NCI-H1694 treated with DMSO at 0.1 percent for 48 hours (cell line): ENCODE measurements at places on chromosomes 16 and 17.

DNA sequence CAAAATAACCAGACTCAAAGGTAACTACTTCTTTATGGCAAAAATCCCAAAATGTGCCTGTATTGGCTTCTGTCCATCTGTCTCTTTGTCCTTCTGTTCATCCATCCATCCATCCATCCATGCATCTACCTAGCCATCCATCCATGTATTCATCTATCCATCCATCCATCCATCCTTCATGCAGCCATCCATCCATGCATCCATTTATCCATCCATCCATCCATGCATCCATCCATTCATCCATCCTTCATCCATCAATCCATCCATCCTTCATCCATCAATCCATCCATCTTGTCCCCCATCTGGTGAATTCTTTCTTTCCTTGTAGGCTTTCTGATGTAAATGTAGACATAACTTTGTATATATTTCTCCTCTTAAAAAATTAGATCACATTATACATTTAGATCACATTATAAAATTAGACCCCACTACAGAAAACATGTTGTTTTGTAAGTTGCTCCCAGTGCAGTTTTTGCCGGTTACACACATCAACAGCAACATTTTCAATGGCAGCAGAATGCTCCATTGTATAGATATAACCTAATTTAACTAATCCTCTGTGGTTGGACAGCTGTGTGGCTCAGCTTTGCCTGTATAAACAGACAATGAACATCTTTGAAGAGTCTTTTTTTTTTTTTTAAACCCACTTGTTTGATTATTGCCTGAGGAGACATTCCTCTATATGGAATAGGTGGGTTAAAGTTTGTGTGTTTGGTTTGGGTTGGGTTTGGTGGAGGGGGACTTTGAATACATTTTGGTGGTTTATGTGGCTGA, 72.0 kb downstream of the MSI2 start:
- DNase-seq = no peak

- DNase-seq = no peak
Observed at GRCh38 chr17:40935624-40936023, 1.8 kb downstream of the KRT23 start.

DNA sequence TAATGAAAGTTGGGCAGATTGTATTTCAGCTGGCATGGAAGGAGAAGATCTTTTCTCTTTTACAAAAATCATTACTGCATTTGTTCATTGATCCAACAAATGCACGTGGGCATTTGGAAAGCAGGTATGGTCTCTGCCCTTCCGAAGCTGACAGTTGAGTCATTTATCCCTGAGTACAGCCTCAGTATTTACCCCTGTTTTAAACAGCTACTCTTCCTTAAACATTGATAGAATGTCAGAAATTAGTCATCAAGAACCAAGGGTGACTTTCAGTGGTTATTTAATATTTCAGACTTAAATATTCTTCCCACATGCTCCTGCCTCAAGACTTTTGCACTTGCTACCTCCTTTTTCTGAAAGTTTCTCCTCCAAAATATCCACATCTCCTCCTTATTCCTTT, 226.7 kb upstream of the HSBP1 start:
- DNase-seq = no peak

- no peak for DNase-seq
Observed at GRCh38 chr16:318628-319027, 33.9 kb downstream of the AXIN1 start.

DNA sequence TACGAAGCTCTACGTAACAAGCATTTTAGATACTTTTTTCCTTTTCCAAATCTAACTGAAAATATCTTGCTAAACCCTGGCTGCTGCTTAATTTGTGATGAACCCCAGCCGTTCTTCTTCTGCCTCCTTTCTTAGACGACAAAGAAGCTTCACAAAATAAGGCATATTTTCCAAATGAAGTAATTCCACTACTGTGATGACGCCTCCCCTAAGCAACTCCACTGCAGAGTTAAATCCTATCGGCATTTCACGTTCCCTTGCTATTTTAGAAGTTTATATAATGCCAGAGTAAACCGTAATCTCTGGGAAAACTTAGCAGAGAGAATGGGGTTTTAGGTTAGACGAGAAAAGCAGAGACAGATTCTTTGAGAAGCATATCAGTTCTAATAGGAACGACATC, 683.1 kb upstream of the SALL1 start:
- DNase-seq = no peak

GRCh38 chr17:78343187-78343542, 16.7 kb downstream of the SOCS3 start:
- no peak for DNase-seq

GRCh38 chr16:66494916-66495315, 55.0 kb downstream of the TK2 start:
- DNase-seq = no peak

DNA sequence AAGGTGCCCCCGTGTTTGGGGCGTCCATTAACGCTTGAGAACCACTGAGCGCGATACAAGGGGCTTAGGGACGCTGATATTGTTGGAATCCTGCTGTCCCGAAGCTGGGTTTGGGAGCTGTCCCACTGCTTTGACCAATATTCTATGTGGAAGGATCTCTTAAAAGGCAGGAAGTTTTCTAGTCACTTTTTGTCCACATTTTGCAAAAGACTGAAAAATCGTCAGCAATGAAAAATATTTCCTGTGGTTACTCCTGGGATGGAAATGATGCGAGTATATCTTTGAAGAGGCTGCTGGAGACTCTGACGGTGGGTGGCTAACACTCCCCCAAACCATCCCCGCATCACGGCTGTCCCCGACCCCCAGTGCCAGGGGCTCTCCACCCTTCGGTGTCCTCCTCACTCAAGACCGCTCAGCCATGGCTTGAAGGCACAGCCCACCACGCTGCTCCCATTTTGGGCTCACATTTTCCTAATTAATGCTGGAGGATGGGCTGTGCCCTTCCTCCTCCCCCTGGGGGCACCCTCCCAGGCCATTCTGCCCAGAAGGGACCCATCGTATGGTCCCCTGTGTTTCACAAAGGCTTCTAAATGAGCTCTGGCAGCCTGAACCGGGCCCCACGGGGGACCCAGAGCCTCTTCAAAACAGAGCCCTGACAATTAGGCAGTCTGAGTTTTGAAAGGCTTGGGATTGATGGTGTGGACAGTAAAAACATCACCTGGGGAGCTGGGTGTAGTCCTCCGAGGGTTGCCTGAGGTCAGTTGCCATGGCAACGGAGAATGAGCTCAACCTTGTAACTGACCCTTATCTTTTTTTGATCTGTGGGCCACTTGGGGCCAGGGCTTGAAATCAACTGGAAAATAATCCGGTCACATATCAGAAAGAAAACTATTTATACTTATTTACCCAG, 158.6 kb downstream of the C16orf78 start:
- no peak for DNase-seq

GRCh38 chr16:4864728-4865127, 17.4 kb downstream of the UBN1 start:
- no peak for DNase-seq

GRCh38 chr17:57420734-57421717, 164.7 kb downstream of the MSI2 start:
- DNase-seq = peak; percentile 94

DNA sequence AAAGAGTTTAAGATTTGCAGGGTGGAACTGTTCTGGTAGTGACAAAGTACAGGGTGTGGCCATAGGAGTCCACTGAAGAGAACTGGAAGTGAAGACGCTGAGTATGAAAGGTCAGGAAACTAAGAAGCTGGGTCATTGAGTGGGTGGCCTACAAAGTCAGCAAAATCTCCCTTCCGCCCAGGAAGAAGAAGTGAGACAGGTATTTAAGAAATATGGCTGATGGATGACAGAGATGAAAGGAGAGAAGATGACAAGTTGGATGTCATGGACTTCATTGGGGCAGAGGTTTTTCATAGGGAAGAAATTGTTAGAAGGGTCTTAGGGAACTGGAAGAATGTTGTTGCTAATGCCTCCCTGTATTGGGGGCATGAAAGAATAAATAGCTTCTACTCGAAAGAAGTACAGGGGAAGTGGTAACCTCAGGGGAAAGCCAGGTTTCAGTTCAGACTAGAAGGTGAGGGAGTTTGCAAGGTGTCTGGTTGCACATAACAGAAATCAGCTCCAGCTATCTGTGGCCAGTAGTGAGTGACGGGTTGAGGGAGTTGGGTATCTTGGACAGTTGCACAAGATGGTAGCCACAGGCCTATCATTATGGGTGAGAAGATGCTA, 33.6 kb upstream of the MED13 start:
- DNase-seq = no peak

- DNase-seq = peak; percentile 30
Observed at GRCh38 chr17:9021158-9021991, at the start of gene NTN1. TSS of gene NTN1 (plus strand) at chr17:9021510. CDS start at chr17:9022374, 864 bp downstream.

DNA sequence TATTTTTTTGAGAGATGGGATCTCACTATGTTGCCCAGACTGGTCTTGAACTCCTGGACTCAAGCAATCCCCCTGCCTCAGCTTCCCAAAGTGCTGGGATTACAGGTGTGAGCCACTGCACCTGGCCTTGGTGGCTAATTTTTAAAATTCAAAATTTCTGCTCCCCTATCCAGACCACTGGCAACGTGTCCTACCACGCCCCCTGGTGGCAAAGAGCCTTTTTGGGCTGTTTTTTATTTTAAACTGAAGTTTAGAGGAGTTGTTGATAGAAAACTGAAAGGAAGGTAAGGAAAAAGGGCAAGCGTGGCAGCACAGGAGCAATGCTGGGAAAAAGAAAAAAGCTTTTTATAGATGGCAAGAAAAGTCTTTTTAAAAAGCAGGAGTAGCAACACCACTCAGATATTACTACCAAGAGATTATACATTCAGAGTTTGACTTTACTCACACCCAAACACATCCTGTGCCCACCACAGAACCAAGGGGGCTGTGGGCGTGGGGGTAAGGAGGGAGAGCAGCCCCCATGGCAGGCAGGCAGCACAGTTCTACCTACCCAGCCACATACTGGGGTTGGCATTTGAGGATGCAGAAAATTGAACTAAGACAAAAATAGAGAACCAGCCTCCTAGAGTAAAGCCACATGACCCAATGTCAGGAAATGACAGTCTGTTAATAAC, 4.2 kb upstream of the MXRA7 start:
- peak; percentile 16 for DNase-seq

DNA sequence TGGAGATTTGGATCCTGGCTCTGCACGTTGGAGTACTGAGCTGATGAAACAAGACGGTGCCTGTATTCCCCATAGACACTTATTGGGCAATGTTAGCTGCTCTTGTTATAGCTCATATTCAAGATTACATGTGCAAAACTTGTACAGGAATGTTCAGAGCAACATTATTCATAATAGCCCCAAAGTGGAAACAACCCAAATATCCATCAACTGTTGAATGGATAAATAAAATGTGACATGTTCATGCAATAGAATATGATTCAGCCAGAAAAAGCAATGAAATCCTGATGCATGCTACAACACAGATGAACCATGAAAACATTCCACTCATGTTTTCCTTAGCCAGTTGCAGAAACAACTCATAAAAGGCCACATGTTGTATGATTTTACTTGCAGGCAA, 5.7 kb upstream of the SDR42E1 start:
- DNase-seq = no peak

GRCh38 chr16:12994402-12994801, 93.0 kb downstream of the SHISA9 start:
- DNase-seq = no peak

DNA sequence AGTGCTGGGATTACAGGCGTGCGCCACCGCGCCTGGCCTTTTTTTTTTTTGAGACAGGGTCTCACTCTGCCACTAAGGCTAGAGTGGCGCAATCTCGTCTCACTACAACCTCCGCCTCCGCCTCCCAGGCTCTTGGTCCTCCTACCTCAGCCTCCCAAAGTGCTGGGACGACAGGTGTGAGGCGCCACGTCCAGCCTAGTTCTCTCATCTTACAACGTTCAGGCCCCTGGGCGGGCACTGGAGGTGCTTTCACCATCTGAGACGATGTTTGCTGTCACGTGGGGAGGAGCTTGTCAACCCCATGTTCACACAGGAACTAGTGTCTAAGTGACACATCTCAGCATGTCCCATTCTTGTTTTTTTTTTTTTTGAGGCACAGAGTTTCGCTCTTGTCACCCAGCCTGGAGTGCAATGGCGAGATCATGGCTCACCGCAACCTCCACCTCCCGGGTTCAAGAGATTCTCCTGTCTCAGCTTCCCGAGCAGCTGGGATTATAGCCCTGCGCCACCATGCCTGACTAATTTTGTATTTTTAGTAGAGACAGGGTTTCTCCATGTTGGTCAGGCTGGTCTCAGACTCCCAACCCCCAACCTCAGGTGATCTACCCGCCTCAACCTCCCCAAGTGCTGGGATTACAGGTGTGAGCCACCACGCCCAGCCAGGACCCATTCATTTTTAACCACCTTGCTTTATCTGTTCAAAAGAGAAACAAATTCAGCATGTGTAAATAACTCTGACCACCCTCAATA, 5.2 kb upstream of the FANCA start:
- DNase-seq = no peak

DNA sequence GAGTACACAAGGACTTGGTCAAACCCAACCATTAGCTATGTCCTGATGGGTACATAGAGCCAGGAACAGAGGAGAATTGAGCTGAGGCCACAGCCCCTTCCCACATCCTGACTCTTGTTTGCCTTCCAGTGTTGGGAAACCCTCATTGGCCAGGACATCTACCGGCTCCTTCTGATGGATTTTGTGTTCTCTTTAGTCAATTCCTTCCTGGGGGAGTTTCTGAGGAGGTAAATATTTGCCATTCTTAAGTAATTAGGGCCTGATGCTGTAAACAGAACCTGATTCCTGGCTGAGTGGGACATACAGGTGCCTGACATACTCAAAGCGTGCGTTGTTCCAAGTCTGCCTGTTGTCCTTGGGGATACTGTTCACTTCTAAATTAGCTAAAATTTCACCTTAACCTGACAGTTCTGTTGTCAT, 42.6 kb downstream of the GDE1 start:
- no peak for DNase-seq

DNA sequence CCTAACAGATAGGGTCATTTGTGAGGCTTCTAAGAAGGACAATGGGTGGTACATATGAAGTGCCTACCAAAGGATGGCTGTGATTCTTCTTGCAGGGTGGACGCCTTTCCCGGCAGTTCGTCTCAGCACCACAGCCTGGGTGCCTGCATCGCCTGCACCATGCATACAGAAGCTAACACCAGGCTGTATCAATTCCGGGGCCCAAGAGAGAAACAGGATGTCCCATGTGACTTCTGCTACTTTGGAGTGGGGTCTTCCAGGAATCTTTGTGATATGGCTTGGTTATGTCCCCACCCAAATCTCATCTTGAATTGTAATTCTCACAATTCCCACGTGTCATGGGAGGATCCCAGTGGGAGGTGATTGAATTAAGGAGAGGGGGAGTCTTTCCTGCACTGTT, 251.6 kb upstream of the TNRC6C start:
- no peak for DNase-seq

- no peak for DNase-seq
Observed at GRCh38 chr17:63282455-63282854, 163.7 kb downstream of the CYB561 start.

GRCh38 chr17:46940692-46941404, 17.9 kb downstream of the GOSR2 start:
- DNase-seq = peak; percentile 79
